Stimulated activated CD4-positive, alpha-beta T cell treated with anti-CD3 and anti-CD28 coated beads, Interleukin-15, amount 100 ng/mL, for 24 hours (primary cell): ENCODE measurements at places on chromosomes 11 and 22.
A peak's percentile ranks its signal among the peaks of the same experiment; 100 is the strongest.

GRCh38 chr11:86999859-87000753 is 37.6 kb upstream of the TMEM135 start:
- DNase-seq: no peak

DNA sequence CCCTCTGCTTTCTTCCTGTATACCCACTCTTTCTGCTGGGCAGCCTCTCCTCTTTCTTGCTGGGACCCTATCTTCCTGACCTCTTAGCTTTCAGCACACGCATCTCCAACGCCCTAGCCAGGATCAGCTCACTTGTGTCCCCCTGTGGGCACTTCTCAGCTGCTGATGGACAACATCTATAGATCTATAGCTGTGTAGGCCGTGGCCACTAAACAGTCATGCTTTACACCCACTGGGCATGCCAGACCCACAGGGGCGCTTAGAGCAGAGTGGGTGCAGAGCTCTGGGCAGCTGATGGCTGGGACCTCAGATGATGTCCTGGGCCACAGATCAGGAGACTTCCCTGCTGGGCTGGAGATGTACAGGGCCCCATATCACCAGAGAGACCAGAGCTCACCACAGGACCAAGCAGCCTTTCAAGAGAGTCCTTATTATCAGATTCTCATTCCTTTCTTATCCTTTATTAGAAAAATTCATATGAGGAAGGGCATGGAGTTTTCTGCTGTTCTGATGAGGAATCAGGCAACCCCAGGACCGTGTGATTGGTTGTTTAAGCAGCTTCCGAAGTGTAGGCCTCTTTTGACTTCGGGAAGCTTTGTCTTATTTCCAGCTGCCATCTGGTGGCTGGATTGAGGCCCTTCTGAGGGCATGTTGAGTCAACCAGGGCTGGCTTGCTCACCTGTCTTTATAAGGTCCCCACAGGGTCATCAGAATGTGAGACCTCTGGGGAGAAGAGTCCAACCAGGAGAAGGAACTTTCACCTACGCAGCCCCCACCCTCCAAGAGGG is 60.5 kb downstream of the OSBP2 start:
- peak; percentile 66 for DNase-seq

GRCh38 chr11:118139578-118139977 is 13.0 kb downstream of the SCN4B start:
- DNase-seq: no peak

GRCh38 chr11:14124350-14124749 is 161.8 kb downstream of the SPON1 start:
- DNase-seq: no peak

DNA sequence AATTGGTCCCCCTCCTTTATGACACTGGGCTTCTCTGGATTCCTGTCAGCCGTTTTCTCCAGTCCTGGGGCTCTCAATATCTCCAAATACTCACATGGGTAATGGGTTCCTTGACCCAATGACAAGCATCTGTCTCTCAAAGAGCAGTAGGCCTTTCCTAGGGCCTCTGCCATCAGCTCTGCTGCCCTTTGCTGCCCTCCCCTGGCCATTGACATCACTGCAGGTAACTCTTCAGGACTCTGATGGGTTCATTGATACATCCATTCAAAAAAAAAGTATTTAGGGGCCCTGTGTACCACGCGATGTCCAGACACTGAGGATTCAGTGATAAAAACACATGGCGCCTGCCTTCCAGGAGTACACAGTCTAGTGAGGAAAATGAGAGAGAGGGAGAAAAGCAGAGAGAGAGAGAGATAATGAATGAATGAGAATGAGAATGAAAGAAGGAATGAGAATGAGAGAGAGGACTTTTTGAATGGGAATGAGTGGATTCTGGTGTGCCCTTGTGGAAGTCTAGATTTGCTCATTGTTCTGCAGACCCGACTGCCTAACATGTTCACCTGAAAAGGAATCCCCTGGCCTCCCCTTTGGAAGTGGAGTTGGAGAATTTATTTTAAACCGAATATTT is 42.6 kb upstream of the OLFML1 start:
- DNase-seq: peak; percentile 80

DNA sequence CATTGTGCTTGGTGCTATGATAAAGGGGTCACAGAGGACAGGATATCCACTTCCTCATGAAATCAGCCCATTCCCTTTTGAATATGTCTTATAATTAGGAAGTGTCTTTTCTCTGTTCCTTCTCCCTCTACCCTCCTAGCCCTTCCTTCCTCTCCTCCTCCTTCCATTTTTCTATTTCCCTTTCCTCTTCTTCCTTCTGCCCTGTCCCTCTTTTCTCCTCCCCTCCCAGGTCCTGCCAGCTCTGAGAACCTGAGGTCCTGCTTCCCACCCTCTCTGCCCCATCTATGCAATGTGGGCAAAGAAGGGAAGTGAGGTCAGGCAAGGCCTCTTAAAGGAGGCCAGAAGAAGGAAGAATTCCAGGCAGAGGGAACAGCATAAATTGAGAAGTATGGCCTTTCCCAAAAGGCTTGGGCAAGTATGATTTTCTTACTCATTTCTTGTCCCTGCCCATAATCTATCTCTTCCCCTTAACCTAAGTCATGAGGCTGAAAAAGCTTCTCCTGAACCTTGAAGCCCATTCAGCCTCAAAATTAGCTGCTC is 7.7 kb upstream of the UBASH3B start:
- DNase-seq: no peak

GRCh38 chr11:15714641-15715399 is 600.1 kb downstream of the INSC start:
- DNase-seq: no peak

DNA sequence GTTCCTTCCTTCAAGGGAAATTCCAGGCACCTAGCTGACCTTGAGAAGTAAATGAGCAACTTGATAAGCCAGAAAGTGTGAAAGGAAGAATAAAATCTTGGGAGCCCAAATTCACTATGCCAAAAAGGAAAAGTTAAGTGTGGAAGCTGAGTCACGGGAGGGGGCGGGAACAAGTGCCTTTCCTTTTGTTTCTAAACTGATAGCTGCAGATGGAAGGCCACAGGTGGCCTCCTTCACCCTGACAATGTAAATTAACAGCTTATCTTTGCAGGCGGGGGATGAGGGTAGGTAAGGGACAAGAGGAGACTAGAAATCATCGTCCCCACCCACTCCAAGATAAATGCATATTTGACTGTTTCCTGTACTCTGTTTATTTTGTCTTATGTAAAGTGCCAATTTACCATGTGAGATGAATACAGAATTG is 36.4 kb upstream of the TREH start:
- no peak for DNase-seq
